ENCODE measurements at places on chromosomes 7 and 10.

DNA sequence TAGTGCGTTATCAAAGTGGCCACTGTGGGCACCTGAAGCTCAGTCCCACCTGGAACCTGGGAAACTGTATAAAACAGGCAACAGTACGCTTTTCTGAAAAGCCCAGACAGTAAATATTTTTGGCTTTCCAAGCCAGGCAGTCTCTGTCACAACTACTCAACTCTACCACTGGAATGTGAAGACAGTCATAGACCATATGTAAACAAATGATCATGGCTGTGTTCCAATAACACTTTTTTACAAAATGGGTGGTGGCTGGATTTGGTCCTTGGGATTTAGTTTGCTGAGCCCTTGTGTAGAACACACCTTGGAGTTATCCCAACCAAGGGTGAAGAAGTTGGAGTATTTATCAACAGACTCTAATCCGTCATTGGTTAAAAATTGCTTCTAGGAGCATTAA is 259.9 kb downstream of the SKIDA1 start:
- no peak for DNase-seq

DNA sequence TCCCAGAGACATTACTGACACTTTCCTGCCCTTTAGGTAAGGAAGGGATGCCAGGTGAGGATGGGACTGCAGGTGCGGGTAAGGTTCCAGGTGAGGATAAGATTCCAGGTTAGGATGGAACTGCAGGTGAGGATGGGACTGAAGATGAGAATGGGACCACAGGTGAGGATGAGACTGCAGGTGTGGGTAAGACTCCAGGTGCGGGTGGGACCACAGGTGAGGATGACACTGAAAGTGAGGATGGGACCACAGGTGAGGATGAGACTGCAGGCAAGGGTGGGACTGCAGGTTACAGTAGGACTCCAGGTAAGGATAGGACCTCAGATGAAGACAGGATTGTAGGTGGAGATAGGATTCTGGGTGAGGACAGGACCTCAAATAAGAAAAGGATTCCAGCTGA is 322.3 kb downstream of the WDR37 start:
- no peak for DNase-seq

DNA sequence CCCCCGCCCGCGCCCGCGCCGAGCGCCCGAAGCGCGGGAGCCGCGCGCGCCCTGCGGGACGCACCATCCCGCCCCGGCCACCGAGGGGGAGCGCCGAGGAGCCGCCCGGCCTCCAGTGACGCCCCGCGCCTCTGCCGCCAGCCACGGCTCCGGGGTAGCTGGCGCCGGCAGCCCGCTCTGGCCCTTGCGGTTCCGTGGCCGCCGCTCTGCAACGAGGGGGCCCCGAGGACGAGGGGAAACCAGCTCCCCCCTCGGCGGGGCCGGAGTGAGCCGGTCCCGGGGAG is at the start of gene PAXIP1:
PAXIP1 (minus strand) TSS at position 33 of the 284 bp plus-strand sequence. CDS start 195 bp downstream, outside the sequence.
- DNase-seq: peak; percentile 56

GRCh38 chr10:88070080-88070880 is 206.9 kb downstream of the PTEN start:
- no peak for DNase-seq

DNA sequence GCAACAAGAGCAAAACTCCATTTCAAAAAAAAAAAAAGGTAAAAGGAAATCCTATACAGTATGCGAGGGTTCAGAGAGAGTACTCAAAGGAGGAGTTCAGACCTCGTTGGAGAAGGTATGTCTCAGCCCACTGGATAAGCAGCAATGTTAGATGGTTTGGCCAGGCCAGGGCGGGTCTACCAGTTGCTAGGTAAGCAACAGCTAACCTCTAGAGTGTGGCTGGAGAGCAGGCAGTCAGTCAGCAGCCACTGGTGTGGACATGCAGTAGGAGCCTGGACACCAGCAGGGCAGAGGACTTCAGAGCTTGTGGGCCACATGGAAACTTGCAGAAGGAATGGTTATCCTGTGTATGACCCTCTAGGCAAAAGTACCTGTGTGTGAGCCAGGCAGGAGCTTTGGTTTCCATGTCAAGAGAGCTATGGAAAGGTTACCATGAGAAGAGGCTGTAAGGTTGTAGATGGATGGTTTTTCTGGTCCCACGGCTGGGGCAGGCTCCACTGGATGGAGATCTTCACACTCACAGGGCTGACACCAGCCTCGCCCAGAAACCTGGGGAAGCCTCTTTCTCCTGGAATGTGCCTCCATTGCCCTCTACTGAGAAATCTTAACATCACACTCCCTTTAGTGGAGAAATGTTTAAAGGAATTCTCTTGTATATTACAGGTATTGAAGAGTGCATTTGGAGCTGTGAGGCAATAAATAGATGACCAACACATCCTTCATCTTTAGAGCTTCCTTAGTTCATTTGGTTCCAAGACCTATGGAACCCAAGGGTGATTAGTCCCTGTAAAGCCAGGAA is 63.6 kb downstream of the CCDC186 start:
- no peak for DNase-seq

DNA sequence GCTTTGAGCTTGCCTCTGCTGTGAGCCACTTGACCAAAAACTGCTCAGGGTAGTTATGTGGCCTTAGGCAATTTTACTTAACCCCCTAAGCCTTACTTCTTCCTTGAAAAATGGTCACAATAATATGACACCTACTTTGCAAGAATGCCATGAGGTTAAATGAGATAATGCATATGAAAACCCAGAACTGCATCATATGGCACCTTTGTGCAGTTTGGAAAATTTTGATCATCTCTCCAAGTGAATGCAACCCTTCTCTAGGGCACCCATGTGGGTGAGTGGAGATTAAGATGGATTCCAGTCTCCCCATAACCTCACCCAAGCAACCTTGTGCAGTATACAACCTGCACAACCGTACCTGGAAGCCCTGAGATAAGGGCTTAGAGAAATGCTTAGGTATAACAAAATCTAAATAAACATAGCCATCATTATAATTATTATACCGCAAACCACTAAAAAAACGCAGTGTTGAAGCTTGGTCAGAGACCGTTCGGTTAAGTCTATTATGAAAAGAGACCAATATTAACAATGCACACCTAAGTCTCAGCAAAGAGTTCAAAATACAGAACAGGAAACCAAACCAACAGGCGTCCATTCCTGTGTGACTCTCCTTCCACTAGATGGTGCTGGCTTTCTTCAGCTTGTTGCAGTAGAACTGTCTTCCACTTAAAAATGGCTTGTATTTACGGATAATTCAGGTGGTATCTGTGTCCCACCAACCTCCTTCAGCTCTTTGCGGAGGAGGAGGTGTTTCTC is 21.0 kb upstream of the ASB15 start:
- no peak for DNase-seq

- no peak for DNase-seq
Measured at GRCh38 chr10:70984986-70985722, 96.8 kb upstream of the PCBD1 start.

DNA sequence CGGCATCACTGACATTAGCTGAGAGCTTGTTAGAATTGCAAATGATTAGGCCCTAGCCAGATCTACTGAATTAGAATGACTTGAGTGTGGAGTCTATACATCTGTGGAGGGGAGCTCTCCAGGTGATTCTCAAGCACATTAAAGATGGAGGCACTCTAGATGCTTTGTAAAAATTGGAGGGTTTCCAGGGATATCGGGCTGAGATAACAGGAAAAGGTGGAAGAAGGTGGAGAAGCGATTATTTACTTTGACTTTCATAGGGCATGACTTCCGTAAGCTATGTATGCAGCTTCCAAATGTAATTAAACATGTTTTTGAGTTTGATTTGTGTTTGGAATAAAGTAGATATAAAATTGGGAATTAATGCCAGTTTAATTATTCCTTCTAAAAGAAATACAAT is 235.0 kb upstream of the PTN start:
- DNase-seq: no peak

DNA sequence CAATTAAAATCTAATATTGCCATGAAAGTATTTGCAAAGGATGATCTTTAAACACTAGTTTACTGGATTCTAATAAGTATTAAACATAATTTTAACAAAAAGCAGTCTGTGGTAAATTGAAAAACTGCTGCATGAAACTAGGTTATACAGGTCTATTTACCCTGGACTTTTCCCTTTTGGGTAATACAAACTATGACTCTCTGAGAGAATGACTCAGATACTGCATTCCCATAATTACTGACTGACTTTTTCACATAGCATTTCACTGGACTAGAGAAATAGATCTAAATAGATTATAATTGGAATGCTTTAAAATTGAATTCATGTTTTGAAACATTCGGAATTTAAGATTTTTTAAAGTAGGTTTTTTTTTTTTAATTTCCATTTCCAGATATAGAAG is 395.7 kb downstream of the THSD7A start:
- no peak for DNase-seq

DNA sequence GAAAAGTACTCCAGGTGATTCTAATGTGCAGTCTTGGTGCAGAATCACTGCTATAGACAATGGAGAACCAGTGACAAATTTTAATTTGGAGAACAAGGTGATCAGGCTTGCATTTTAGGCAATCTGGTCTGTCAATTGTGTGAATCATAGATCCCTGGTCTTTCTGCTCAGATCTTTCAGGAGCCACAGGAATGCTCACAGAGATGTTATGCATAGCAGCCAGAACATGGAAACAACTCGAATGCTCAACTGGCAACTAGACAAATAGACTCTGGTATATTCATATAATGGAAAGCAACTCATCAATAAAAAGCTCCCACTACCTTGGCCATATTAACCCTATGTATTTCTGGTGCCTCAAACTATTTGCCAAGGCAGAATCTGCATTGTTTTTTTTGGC is 209.1 kb downstream of the PHF14 start:
- no peak for DNase-seq

DNA sequence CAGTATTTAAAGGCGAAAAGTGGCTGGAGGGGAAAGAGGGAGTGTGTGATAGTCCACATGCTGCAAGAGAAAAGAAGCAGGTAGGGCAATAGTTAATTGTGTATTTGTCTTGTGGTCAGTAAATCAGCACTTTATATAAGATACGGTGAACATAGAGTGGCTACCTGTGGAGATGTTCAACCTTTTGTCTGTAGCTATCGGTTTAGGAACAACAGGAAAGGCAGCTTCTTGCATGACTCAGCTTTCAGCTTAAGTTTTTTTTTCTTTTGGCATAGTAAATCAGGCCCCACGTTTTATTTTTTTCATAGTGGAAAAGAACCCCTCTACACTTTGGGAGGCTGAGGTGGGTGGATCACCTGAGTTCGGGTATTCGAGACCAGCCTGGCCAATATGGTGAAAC is 14.2 kb upstream of the MTPN start:
- DNase-seq: no peak

DNA sequence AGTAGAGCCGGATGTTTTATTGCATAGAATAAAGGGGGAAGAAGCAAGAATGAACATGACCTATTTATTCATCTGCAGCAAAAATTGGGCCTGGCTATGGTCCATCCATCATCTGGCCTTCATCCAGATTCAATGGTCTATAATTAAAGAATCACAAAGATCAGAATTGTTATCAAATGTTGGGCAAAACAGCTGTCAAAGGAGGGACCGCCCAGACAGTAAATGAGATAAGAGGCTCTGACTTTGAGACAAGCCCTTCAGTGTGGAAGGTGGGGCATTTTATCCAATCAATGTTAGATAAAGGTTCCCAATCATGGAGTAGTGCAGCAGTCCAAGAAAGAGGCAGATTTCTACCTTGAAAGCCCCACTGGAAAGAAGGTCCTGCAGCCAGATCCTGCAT is 153.5 kb downstream of the PARD3 start:
- DNase-seq: no peak

DNA sequence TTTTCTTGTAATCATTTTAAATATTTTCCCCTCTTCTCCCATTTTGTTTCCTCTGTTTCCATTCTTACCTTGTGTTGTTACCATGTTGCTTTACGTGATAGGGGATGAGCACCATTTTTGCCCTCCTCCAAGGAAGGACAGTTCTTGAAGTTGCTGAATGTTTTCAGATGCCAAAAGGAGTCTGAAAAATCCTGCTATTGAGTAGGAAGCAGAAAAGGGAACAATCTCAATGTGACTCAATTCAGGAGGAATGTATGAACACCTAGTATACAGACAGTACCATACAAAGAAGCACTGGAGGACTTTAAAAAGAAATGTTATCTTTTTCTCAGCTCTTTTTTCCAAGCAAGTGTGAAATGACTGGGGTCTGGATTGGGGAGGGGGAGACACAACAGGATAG is 5.1 kb upstream of the NAMPT start:
- DNase-seq: no peak

GRCh38 chr10:110485541-110485940 is 12.2 kb upstream of the DUSP5 start:
- no peak for DNase-seq

- DNase-seq: no peak
Measured at GRCh38 chr10:125802739-125803138, 20.3 kb downstream of the UROS start.

DNA sequence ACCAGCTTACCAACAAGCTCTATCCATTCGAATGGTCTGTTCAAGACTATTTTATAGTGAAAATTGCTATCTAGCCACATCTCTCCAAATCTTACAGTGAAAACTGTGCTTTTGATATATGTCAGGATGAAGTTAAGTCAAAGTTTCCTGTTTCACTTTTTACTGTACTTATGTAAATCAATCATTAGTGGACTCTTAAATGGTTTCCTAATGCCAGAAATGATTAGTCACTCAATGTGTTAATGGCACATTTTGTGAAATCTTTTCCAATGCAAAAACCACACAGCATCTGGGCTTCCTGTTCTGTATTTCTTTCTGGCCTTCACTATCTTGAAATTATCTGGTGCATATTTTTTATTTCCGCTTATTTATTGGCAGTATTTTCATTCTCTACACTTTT is 87.3 kb upstream of the STEAP1B start:
- no peak for DNase-seq

GRCh38 chr10:50941629-50942028 is 56.2 kb upstream of the A1CF start:
- DNase-seq: no peak

- DNase-seq: no peak
Measured at GRCh38 chr10:103793429-103793828, 61.9 kb downstream of the SH3PXD2A start.

- DNase-seq: no peak
Measured at GRCh38 chr7:44694326-44694725, 54.3 kb upstream of the ZMIZ2 start.

GRCh38 chr7:111883241-111883640 is 320.9 kb upstream of the IMMP2L start:
- DNase-seq: no peak

GRCh38 chr10:31058795-31059703 is 27.4 kb upstream of the ZNF438 start:
- DNase-seq: no peak

GRCh38 chr10:7432884-7433726 is 22.3 kb upstream of the SFMBT2 start:
- DNase-seq: no peak

- no peak for DNase-seq
Measured at GRCh38 chr10:11880151-11881029, 57.2 kb downstream of the PROSER2 start.

GRCh38 chr10:97842656-97843280 is 6.9 kb upstream of the GOLGA7B start:
- DNase-seq: no peak

DNA sequence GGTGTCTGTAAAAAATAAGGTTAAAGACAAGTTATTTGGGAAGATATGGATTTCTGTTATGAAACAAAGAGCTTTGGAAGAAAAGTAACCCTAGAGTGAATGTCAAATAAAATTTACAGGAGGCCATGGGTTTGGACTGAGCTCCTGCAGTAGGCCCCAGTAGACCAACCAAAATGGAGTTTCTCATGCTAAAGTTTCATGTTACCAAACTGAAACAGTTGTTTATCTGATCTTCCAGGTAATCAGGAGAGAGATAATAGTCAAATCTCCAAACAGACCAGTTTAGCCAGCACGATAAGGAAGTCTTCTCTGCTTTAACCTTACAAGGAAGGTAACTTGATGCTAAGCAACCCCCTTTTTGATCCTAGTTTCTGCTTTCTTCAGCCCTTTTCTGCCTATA is 60.7 kb upstream of the ICA1 start:
- DNase-seq: no peak
